ENCODE measurements at places on chromosomes 7 and 10.

GRCh38 chr7:75814407-75814947 is 871 bp upstream of the CCL24 start:
- no peak for DNase-seq

- no peak for DNase-seq
Measured at GRCh38 chr7:151683615-151684407, 164.1 kb upstream of the RHEB start.

DNA sequence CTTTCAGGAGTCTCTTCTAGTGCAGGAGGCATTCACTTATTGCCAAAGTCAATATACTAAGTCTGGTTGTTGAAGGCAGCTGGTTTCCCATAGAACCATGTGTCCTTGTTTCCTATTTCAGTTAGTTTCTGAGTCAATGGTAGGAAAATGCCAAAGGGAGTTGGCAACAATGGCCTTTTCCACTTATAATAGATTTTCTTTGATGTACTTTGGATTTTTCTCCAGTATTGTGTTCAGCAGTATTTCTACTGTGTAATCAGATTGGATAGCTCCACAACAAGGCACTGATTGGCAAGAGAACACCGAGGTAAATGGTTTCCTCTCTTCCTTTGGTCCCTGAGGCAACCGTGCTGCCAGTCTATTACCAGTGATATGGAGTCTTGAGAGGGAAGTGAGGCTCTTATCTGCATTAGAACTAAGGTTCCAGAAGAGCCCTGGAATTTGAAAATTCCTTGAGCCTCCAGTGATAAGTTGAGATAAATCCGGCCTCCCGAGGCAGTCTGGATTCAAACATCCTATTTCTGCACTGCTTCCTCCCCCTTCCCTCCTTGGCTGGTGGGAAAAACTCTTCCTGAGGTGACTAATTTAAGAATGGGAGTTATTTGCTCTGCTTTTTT is 7.9 kb upstream of the SEPTIN7 start:
- DNase-seq, result no peak

GRCh38 chr10:1037098-1037497 is 11.4 kb upstream of the IDI2 start:
- no peak for DNase-seq

DNA sequence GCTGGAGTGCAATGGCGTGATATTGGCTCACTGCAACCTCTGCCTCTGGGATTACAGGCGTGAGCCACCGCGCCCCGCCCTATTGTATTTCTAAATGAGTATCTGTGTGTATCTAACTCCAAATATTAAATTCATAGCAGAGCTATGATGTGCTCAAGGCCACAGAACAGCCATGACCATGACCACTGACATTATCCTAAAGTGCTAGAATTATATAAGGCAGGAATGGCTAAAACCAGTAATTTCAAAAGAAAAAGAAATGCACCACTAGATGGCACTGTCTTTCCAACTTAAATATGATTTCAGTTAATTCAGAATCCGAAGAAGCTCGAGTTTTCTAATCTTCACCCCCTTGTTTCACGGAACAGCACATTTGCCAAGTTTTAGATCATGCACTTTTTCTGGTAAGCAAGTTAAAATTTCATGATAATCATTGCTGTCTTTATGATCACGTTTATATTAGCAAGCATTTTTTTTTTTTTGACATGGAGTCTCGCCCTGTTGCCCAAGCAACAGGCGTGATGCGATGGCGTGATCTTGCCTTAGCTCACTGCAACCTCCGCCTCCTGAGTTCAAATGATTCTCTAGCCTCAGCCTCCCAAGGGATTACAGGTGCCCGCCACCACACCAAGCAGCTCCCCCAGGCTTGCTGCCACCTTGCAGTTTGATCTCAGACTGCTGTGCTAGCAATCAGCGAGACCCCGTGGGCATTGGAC is 65.3 kb downstream of the OR13A1 start:
- no peak for DNase-seq

- no peak for DNase-seq
Measured at GRCh38 chr10:83023662-83024061, 1115.6 kb upstream of the GHITM start.

GRCh38 chr10:77793831-77794230 is 132.7 kb downstream of the DLG5 start:
- no peak for DNase-seq

DNA sequence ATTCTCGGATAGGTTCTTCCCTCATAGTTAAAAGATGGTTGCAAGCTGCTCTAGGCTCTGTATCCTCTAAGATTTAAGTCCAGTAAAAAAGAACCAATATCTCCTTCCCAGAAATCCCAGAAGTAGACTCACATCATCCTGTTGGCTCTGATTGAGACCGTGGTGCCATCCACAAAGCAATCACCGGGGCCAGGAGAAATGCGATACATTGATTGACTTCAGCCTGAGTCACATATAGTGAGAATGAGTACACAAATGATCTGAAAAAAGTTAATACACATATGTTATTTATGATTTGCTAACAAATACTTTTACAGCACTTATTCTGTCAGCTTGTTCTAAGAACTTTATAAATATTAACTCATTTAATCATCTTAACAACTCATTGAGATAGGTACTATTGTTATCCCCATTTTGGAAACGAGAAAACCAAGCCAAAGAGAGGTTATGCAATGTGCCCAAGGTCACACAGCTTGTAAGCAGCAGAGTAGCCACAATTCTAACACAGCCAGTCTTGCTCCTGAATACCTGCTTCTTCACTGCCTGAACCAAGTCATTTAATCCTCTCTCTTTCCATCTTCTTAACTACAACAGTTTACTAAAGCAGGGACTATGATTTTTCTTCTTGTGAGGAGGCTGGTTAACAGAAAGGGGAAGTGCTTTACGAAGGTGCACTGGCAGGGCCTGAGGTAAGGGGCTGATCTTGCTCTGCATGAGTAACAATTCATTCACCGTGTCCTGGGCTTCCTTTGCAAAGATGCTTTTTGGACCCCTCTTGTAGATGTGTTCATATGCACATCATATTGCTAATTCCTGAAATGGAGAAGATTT is 177.0 kb downstream of the REEP3 start:
- DNase-seq, result no peak

DNA sequence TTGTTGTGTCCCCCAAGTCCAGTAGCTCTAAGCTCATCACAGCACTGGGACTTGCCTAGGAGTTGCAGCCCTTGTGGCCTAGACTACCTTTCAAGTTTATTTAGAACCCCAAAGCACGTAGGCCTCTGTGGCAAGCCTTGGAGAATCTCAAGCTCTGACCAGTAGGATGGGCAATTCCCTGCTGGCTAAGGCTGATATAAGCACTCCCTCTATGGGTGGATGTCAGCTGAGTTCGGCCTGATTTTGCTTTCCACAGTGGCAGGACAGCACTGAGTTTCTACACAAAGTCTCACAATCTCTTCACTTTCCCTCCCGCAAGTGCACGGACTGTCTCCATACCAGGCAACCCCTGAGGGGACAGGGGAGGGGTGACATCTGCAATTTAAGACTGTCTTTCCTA is 886.4 kb upstream of the LRRN3 start:
- DNase-seq, result no peak

GRCh38 chr7:46572691-46573090 is 651.6 kb upstream of the IGFBP3 start:
- DNase-seq, result no peak

- DNase-seq, result no peak
Measured at GRCh38 chr7:145909991-145910513, 206.5 kb upstream of the CNTNAP2 start.

- no peak for DNase-seq
Measured at GRCh38 chr10:27464993-27465392, 39.1 kb upstream of the RAB18 start.

DNA sequence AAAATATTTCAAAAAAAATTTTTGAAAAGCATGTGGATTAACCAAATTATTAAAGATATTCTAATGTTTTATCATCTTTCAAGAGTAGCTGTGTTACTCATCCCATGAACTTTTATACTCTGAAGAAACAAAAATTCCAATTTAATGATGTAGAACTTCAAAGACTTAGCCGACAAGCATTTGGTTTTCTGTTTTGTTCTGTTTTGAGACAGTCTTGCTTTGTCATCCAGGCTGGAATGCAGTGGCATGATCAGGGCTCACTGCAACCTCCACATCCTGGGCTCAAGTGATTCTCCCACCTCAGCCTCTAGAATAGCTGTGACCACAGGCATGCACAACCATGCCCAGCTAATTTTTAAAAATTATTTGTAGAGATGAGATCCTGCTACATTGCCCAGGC is 17.8 kb upstream of the LCOR start:
- DNase-seq, result no peak

GRCh38 chr10:89869180-89869579 is 167.8 kb downstream of the KIF20B start:
- no peak for DNase-seq

- no peak for DNase-seq
Measured at GRCh38 chr10:12488626-12489025, 139.3 kb downstream of the CAMK1D start.

DNA sequence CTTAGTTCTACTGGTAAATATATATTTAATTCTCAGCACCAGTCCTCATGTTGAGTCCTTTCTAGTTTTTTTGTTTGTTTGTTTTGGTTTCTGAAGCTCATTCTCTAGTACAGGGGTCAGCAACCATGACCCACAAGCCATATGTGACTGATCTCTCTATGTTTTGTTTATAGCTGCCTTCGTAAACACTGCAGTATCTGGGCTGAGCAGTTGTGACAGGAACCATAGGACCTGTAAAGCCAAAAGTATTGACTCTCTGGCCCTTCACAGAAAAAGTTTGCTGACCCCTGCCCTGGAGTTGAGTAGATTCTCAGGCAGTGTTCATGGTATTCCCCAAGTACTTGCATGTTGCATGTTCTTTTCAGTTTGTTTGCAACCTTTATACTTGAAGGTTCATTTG is 20.8 kb downstream of the NET1 start:
- no peak for DNase-seq

DNA sequence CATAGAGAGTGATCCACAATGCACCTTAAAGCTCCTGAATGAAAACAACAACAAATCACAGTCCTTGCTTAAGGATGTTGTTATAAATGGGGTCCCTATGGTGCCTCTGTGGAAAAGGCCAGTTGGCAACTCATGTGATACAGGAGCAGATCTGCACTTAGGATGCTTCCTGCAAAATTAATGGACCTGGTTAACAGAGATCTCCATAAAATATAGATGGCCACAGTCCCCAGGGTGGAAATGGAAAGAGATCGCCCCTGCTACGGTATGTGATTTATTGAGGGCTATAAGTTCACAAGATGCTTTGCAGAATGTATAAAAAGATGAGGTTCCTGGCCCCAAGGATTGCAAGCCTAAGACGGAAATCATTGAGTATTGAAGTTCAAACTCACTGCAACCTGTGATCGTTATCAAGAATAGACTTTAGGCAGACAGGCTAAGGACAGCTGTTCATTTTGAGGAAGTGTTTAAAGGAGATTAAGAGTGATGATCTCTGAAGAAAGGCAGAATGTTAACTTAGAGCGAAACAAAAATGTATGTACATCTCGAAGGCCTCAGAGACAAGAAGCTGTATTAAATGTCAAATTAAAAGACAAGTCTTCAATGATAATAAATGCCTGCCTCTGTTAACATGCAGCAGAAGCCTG is 174.1 kb upstream of the PLPP4 start:
- no peak for DNase-seq

DNA sequence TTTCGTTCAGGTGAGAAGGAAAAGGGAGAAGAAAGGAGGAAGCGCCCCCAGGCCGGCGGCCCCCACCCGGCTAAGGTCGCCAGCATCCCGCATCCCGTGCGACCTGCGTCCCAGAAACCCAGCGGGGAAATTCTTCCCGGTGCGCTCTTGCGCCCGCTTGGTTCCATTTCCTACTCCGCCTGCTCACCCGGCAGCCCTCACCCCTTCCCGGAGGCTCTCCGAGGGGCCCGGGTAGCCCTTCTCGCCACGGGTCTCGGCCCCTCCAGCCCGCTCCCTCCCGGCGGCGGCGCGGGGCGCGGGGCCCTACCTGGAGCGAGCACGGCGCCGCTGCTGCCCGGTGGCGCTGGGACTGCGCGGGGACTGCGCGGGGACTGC is at the start of gene PRKCQ:
TSS of gene PRKCQ (minus strand) at position 373 of the 375 bp plus-strand sequence. CDS start 65,141 bp downstream, outside the sequence.
- no peak for DNase-seq

GRCh38 chr7:15543256-15543655 is 18.6 kb downstream of the AGMO start:
- no peak for DNase-seq

- DNase-seq, result no peak
Measured at GRCh38 chr7:46393142-46393541, 472.1 kb upstream of the IGFBP3 start.

DNA sequence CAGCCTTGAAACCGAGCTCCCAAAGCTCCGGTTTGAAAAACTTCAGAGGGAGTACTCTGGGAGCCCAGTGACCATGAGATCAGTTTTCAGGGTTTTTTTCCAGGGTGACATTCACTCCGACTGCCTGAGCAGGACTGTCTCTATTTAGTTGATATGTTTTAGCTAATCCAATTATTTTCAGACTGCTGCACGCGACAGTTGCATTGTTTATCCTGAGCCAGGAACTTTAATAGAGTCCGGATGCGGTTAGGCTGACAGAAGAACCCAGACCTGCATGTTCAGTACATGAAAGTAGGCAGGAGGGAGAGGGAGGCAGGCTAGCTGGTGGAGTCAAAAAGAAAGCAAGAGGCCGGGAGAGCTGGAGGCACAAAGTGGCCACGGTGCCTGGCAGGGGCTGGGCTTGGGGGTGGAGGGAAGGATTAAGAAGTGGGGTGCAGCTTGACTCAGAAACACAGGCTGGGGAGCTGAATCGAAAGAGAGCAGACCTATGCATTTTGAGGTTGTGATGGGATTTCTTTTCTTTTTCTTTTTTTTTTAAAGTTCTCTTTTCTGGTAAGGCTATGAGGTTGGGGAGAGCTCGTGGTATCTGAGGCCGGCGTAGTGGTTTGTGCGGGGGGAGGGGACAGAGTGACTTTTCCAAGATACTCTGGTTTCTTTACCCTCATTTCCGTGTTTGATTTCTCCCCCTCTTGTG is 5.7 kb downstream of the GATA3 start:
- DNase-seq, result peak; percentile 66

GRCh38 chr10:107215681-107216080 is 51.2 kb upstream of the SORCS1 start:
- no peak for DNase-seq

GRCh38 chr7:92717993-92718716 is 118.2 kb downstream of the CDK6 start:
- peak; percentile 38 for DNase-seq

DNA sequence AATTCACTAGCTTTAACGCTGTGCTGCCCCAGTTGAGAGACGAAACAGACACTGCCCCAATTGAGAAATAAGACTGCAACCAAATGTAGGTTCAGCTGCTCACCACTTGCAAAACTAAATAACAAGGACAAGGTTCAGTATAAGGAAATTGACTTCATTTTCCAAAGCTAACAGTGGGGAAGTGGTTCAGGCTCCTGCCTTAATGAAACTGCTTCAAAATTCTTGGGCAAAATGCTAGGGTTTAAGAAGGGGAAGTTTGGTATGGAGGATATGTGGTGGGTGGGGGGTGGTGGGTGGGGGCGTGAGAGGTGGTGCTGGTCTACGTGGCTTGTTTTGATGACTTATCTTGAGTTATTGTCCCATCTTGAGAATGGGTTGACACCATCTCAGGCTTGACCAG is 21.8 kb downstream of the MRPL32 start:
- DNase-seq, result no peak

GRCh38 chr7:144830024-144830785 is 5.6 kb downstream of the TPK1 start:
- no peak for DNase-seq

GRCh38 chr10:78202386-78202785 is 168.7 kb downstream of the RPS24 start:
- DNase-seq, result no peak
